ENCODE measurements at places on chromosomes 1 and 21.

GRCh38 chr21:43767984-43768867 lies 7.9 kb downstream of the CSTB start:
- DNase-seq: peak; percentile 38

DNA sequence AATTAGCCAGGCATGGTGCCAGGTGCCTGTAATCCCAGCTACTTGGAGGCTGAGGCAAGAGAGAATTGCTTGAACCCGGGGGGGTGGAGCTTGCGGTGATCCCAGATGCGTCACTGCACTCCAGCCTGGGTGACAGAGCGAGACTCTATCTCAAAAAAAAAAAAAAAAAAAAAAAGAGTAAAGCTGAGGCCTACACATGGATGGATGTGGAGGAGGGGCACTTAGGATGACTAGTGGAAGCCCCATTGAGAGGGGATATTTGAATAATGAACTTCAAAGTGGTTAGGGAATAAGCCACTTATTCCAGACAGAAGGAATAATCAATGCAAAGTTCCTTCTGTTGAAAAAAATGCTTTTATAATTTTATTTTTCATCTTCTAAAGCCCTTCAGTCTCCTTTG lies 51.4 kb downstream of the PTBP2 start:
- DNase-seq: no peak

DNA sequence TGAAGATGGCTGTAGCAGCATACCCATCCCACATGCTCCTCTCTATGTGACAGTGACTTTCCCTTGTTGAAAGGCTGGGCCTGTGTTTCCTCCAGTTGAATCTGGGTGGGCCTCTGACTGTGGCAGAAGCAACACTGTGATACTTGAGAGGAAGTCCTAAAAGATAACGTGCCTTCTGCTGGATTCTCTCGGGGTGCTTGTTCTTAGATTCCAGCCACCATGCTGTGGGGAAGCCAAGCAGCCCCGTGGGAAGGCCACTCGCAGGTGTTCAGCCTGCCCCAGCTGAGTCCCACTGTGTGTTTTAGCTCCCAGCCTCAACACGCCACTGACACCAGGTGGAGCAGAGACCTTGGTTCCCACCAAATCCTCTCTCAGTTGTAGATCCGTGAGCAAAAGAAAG lies 31.5 kb downstream of the TRAPPC10 start:
- no peak for DNase-seq

GRCh38 chr1:154323493-154323892 lies 1.8 kb upstream of the ATP8B2 start:
- no peak for DNase-seq

DNA sequence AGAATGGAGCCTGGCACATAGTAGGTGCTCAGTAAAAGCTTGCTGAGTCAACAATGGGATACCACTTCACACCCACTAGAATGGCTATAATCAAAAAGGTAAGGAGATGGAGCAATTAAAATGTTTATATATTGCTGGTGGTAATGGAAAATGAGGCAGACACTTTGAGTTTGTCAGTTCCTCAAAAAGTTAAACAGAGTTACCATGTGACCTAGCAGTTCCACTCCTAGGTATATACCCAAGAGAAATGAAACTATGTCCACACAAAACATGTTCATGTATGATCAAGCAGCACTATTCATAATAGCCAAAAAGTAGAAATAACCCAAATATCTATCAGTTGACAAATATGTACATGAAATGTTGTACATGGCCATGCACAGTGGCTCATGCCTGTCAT lies 74.8 kb upstream of the ECE1 start:
- no peak for DNase-seq

DNA sequence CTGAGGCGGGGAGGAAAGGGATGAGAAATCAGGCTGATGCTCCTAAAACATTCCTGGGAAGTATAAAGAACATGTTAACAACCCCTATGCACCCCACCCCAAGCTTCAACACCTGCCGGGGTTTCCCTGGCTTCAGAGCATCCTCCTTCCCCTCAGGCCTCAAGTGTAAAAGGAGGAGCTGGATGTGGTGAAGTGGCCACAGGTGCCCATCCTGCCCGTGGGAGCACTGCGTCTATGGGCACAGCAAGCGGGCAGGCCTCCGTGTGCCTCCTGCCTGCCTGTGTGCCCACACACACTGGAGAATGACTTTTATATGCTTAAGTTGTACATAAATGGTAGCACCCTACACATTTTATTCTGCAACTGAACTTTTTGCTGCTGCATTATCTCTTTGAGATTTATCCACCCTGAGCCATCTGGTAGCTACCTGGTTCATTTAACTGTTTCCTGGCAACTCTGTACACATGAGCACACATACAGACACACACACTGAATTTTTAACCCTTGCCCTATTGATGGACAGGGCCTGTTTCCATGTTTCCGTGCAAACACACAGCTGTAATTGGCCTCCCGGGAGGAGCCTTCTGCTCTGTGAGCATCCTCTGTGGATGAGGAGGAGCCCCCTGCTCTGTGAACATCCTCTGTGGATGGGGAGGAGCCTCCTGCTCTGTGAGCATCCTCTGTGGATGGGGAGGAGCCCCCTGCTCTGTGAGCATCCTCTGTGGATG lies 13.4 kb upstream of the FTCD start:
- no peak for DNase-seq

- no peak for DNase-seq
Measured at GRCh38 chr1:213082420-213083111, 31.5 kb downstream of the RPS6KC1 start.

- DNase-seq: no peak
Measured at GRCh38 chr21:36841866-36842265, 124.6 kb downstream of the HLCS start.

GRCh38 chr1:185308126-185308525 lies 8.9 kb downstream of the IVNS1ABP start:
- no peak for DNase-seq

DNA sequence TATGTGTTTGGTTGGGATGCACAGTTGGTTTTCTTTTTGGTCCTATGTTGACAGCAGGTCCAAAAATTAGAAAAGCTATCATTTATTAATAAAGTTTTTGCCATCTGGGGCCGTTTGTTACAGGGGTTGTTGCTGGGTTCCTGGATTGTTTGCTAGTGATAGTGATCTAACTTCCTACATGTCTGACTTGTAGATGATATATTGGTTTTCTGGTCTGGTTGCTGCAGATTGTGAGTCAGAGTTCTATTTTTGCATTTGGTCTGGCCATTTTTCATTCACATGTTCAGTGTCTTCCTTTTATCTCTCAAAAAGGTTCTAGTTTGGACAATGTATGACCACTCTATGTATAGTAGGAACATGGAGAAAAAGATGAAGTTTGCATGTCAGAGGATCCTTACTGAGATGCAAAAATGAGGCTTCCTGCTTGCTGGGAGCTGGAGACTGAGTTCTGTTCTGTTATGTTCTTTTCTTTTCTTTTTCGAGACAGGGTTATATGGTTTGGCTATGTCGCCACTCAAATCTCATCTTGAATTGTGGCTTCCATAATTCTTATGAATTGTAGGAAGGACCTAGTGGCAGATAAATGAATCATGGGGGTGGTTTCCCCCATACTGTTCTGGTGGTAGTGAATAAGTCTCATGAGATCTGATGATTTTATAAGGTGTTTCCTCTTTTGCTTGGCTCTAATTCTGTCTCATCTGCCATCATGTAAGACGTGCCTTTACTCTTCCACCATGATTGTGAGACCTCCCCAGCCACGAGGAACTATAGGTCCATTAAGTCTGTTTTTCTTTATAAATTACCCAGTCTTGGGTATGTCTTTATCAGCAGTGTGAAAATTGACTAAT lies 4.2 kb upstream of the NVL start:
- no peak for DNase-seq

DNA sequence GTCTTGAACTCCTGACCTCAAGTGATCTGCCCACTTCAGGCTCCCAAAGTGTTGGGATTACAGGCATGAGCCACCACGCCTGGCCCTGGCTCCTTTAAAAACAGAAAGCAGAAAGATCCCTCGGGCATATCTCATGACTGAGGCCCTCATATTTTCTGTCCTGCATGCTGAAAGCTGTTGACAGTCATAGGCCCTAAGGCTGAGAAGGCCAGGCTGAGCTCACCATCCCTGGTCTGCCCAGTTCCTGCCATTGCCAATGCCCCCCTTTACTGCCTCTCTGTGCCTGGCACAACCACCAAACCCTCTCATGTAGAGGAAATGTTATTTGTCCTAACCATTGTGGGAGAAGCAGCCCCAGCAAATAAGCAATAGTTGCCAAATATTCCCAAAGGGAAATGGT lies 12.7 kb downstream of the CD34 start:
- DNase-seq: no peak

GRCh38 chr21:39153373-39153772 lies 29.9 kb downstream of the PSMG1 start:
- DNase-seq: no peak

- no peak for DNase-seq
Measured at GRCh38 chr1:212158912-212159796, 123.6 kb downstream of the DTL start.

DNA sequence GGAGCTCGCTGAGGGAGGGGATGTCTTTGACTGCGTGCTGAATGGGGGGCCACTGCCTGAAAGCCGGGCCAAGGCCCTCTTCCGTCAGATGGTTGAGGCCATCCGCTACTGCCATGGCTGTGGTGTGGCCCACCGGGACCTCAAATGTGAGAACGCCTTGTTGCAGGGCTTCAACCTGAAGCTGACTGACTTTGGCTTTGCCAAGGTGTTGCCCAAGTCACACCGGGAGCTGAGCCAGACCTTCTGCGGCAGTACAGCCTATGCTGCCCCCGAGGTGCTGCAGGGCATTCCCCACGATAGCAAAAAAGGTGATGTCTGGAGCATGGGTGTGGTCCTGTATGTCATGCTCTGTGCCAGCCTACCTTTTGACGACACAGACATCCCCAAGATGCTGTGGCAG lies 1.4 kb downstream of the TSSK3 start:
- no peak for DNase-seq

DNA sequence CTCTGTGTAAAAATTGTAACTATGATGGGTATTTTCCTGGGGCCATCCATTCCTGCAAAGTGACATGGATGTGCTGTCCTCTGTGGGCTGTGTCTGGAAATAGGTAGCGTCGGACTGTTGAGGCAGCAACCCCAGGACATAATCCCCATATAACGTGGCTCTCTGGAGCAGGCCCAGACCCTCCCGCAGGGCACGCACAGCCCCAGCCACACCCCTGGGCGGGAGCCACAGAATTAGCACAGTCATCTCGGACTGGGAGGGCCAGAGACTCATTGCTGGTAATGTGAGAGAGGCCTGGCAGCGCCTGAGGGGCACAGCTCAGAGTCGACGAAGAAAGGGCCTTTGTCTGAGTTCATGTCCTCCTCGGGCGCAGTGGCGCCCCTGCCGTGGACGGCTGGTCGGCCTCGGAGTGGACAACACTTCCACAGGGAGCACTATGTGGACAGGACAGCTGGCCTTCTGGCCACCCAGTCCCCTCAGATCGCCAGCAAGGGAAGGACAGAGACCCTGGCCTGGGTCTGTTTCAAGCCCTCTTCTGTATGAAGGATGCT lies 20.1 kb downstream of the SIM2 start:
- no peak for DNase-seq

DNA sequence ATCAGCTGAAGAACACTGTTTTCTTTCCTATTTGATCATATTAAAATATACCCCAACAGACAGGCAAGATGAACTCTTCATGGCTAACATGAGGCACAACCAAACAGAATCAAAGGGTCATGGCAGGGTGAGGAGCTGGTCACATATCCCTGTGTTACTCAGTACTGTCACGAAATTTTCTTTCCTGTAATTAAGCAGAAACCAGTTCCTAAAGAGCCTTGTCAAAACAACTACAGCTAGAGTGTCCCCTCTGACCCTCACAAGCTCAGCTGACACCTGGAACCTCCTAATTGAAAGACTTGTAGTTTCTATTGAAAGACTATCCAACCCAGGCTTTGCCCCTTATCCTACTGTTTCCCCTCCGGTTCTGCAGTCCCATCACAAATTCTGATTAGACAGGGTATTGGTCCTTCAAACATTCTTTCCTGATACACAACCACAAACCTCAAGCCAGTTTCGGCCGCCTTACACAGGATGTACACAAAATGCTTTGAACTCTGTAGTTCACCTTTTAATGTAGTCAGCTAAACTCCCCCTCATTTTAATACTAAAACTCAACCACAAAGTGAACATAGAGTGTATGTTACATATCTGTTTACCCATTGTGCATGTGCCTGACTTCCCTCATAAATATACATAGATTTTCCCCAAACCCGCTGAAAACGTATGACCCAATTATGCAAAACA lies 651.9 kb downstream of the MRPL39 start:
- no peak for DNase-seq

- no peak for DNase-seq
Measured at GRCh38 chr1:41622402-41622801, 137.9 kb upstream of the EDN2 start.

All from tibial nerve (tissue), 4 donors.